ENCODE measurements at places on chromosomes 7 and 10.

DNA sequence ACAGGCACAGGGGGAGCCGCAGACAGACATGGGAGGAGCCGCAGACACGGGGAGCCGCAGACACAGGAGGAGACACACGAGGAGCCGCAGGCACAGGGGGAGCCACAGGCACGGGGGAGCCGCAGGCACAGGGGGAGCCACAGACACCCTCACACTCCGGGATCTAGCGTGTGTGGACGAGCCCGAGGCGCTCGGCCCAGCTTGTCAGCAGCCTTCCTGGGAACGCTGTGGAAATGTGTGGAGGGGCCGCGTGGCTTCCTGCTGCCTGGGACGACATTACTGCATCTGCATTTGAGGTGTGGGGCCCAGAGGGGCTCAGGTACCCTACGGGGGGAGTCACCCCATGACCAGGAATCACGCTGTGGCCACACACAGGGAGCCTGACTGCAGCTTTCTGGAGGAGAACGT, 313.2 kb downstream of the PTPRN2 start:
- DNase-seq = no peak

- no peak for DNase-seq
Observed at GRCh38 chr10:99235658-99236626, at the start of gene HPSE2. Gene HPSE2, minus strand, starts transcription at chr10:99235852.

- DNase-seq = no peak
Observed at GRCh38 chr7:68295386-68295785, 1298.8 kb downstream of the TYW1 start.

DNA sequence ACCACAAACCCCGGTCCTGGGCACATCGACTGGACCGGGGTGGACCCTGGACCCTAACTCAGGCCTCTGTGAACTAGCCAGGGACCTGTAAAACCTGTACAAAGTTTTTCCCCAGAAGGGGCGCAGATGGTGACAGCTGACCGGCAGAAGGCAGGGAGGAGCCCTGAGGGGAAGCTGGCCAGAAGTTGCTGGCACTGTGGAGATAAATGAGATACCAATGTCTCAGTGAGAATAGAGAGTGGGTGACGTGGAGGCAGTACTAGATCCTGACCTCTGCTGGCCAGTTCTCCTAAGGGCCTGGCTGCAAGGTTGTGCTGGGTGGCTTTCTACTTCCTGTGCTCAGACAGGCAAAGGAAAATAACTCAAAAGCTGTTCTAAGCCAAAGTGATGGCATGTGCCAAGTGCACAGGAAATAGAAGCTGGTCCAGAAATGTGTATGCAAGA, 10.6 kb upstream of the TSPAN14 start:
- DNase-seq = peak; percentile 39

GRCh38 chr10:30995081-30995770, 36.4 kb downstream of the ZNF438 start:
- DNase-seq = no peak

- no peak for DNase-seq
Observed at GRCh38 chr7:47326220-47326619, 255.7 kb downstream of the TNS3 start.

DNA sequence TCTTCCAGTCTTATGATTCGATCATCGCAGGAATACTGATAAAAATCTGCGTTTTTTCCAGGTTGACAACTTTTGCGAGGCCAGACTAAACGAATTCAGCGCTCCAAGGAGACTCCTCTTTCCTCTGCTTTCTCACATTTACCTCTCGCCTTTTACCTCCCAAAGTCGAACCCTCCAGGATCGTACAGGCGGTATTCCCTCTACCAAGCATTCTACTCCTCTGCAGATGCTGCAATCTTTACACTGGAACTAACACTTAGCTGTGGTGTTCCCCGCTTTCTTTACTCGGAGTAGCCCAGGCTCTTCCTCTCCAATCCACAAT, 449 bp downstream of the NUDT5 start:
- DNase-seq = no peak

DNA sequence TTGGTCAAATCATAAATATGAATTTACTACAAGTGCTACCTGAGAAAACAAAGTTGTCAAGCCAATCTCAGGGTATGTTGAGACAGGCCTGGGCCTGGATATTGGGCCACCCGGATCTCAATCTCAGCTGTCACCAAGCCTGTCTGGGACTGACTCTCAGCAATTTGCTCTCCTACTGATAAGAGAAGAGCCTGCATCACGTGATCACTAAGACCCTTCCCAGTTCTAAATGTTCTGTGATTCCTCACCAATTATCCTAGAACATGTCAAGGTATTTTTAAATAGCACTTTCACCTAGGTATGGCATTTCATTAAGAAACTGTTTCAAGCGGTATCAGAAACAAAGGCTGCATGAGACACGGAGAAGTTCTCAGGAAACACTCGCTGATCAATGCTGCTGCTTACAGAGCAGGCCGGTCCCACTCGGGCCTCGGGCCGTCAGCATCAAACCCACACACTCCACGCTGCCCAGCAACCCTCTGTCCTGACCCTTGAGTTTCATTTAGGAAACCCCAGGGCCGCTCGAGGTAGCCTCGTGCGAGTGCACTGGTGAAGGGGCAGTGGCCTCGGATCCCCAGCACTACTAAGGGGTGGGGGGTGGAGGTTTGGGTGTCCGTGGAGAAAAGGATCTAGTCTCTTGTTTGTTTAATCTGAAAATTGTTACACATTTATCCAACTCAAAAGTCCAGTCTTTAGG, 4.1 kb downstream of the KLF6 start:
- no peak for DNase-seq

- DNase-seq = peak; percentile 85
Observed at GRCh38 chr7:77759294-77759889, 38.8 kb downstream of the TMEM60 start.

- no peak for DNase-seq
Observed at GRCh38 chr10:12501324-12501723, 152.0 kb downstream of the CAMK1D start.

DNA sequence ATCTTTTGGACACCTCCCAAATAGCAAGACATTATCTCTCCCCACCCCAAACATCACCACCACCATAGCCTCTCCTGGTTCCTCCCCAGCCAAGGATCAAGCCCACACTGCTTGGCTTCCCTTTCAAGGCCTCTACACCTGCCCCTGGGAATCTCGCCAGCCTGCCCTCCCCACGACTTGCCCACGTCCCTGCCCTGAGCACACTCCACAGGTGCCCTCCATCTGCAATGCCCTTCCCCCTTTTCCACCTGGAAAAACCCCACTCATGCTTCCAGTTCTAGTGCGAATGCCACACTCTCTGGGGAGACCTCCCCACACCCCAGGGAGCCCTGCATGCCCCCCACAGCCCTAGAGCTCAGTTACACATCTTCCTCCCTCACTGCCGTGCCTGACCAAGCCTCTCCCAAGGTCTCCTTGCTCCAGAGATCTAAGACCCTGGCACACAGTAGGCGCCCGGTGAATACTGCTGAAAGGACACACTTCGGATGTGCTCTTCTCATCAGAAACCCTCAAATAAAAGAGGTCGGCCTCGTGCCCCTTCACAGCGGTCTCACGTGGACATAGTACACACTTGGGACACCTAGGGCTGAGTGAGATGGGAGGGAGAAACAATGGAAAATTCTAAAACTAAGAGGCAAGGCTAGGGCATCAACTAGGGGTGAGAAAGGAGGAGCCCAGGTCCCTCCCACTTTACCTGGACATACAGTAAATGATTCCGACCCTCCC, 91.4 kb downstream of the DLG5 start:
- no peak for DNase-seq

GRCh38 chr7:20220921-20221547, 3.9 kb upstream of the MACC1 start:
- DNase-seq = no peak

DNA sequence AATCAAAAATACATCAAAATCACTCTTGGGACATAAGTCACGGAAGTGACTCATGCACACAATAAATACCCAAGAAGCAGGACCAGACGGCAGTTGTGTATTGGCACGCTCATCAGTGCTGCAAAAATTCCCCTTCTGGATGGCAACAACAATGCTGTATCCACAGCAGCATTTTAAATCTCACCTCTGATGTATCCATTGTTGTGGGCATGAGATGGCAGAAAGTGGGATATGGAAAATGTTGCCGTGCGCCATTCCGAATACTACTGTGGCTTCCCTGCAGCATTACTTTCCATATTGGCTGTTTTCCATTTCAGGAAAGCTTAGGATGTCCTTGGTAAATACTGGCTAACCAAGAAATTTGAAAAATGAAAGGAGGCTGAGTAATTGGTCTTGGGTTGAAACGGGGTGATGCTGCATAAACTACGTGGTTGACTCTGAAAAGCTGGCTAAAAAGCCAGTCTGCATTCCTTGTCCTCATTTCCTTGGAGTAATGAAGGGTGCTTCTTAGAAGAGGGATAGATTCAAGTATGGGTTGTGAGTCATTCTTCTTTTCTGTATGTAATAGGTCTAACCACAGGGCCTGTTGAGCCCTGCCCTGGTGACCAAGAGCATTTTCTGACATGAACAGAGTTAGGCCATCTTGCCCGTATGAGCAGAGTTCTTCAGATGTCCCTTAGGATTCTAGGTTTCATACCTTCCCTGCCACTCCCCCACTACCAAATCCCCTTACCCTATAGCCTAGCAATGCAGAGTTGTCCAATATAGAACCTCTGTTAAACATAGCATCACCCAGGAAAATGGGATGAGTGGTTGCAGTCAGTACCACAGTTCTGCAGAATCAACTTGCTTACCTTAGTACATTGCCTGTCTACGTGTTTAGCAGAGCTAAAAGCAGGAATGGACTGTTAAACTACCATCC, 36.3 kb upstream of the TOMM7 start:
- DNase-seq = no peak

- DNase-seq = no peak
Observed at GRCh38 chr7:119842337-119842736, 430.6 kb upstream of the KCND2 start.

DNA sequence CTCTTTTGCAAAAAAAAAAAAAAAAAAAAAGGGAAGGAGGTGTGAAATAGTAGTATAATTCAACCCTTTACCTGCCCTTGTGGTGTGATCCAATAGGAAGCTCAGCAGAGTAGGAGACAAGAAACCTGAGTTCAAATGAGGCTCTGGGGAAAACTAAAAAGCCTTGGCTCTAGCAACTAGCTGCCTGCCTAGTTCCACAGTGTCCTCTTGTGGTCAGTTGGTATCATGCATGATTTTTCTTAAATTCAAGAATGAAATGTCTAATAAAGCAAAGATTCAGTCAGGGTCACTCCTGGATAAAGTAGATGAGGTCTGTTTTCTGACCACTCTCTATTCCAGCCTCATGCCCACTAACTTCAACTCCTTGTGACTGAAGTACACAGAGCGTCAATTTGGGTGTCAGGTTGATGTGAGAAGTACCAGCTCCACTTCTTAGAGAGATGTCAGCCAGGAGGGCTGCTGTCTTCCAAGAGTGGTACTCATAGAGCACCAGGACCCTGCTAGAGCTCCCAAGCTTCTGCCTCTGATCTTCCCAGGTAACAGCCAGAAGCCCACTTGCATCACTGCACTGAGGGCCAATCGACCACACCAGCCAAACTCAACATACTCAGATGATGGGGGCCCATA, 10.5 kb downstream of the LSM5 start:
- DNase-seq = peak; percentile 33

GRCh38 chr7:155832581-155832981, 20.3 kb upstream of the SHH start:
- DNase-seq = no peak

- no peak for DNase-seq
Observed at GRCh38 chr10:47147186-47147585, 152.8 kb upstream of the GDF10 start.

DNA sequence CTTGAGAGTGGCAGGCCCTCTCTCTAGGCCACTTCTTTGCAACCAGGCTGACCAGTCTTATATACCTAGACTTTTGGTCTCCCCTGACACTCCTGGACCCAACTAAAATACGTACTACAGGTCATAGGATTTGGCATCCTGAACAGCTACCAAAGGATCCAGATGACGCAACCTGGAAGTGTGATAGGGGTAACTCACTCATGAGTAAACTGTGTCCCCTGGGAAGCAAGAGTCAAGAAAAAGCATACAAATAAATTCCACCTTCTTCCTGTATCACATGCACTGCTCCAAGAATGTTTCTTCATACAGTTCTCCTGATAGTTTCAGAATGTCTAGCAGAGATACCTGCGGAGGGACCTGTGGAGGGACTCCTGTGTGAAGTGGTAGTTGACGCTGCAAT, 172.3 kb downstream of the MDFIC start:
- DNase-seq = no peak

DNA sequence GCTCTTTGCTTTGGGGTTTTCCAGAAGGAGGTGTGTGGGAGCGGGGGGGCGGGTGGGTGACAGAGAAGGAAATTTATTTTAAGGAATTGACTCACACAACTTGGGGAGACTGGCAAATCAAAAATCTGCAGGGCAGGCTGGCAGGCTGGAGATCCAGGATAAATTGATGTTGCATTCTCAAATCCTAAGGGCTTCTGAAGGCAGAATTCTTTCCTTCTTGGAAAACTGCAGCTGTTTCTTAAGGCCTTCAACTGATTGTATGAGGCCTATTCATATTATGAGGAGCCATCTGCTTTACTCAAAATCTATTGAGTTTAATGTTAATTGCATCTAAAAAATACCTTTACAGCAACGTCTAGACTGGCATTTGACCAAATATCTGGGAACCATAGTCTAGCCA, 1528.8 kb upstream of the LRRTM3 start:
- no peak for DNase-seq

DNA sequence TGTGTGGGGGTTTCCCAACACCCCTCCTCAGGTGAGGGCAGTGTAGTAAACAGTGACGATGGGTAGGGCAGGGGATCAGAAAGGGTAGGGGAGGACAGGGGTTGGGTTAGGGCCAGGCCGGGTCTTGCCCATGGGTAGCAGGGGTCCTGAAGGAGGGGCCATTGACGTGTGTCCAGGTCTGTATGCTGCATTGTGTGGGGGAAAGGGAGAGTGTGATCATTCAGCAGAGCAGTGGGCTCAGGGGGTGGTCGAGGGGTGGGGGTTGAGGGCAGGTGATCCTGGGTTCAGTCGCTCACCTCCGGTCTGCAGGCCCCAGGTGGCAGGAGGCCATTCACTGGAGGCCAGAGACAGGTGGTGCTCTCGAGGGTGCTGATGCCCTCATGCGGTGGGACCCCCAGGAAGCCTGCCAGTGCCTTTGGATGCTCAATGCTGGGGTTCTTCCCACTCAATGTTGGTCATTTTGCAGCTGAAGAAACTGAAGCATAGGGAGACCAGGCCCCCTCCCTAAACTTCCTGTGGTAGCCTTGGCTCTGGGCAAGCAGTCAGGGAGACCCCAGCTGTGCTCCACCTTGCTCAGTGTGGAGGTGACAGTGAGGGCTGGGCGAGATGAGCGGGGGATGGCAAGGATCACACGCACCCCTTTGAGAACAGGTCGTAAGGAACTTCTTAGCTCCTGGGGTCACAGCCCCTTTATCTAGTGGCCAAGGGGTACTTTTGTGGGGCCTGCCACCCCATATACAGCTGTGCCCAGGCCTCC, 48.8 kb upstream of the CAMK2B start:
- DNase-seq = no peak

- DNase-seq = no peak
Observed at GRCh38 chr10:336247-336646, 201.0 kb downstream of the ZMYND11 start.

- DNase-seq = no peak
Observed at GRCh38 chr7:151389768-151390597, 19.9 kb downstream of the WDR86 start.

Data from hematopoietic multipotent progenitor cell treated with erythropoietin and hydrocortisone succinate and interleukin-3 and kit ligand, for 15 days (in vitro differentiated cells).